K562 (cell line): ENCODE measurements at places on chromosomes 7 and 10. TPM values are rescaled to one million over a fixed set of nuclear protein-coding genes. Genes with fewer than 3 reads are reported as not detected.

- no peak for DNase-seq
Measured at GRCh38 chr7:37645282-37646050, 38.1 kb upstream of the GPR141 start.

DNA sequence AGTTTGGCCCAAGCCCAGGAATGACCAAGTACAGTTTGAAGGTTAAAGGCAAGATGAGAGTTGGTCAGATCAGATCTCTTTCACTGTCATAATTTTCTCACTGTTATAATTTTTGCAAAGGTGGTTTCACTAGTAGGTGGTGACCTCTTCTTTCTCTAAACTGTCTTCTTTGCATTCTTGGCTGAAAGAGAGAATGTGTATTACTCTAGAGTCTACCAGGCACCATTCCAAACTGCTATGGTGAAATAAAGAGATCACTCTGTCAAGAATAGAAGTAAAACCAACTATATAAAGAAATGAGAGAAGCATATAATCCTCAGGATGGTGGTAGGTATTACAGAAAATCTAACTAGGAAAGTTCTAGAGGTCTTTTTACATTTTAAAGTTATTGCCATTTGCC is 72.7 kb downstream of the DYNC1I1 start:
- DNase-seq: no peak

GRCh38 chr7:143374561-143374960 is 6.6 kb upstream of the ZYX start:
- DNase-seq: no peak

DNA sequence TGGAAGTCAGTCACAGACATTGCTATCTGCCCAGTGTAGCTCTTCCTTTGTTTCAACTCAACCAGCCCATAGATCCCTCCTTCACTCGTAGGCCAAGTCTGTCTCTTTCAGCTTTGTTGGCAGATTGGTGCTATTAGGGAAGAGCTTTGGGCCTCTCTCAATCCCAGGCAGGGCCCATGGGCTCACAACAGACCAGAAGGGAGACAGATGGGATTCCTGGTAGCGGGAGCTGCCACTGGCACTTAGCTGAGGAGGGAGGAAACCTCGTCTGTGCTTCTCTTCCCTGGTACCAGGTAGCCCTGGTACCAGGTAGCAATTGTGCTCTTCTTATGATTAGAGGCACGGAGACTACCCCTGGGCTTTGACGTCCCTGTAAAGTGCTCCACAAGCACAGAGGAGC is 592.0 kb downstream of the TYW1 start:
- no peak for DNase-seq

Gene FGL2
- total RNA-seq: 0.11 TPM in 1 of 2 replicates, not detected in the other

DNA sequence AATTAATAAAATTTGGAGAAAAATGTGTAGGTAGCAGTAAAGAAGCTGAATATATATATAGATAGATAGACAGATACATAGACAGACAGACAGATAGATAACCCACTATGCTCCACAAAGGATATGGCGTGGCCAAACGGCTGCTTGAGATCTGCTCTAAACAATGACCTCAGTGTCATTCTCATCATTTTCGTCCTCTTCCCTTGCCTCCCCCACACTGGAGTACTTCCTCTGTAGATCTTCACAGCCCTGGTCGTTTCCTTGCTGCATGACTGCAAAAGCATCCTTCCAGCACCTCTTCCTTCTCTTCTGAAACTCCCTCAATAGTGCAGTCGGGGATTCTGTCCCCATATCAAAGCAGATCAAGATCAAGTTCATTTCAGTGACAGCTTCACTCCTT is 35.6 kb upstream of the ATP6V0A4 start:
- DNase-seq: no peak

Gene ICA1
- total RNA-seq: 17.8 and 18.5 TPM in 2 replicates

Gene HGF
- total RNA-seq: 0.02 and 0.11 TPM in 2 replicates

DNA sequence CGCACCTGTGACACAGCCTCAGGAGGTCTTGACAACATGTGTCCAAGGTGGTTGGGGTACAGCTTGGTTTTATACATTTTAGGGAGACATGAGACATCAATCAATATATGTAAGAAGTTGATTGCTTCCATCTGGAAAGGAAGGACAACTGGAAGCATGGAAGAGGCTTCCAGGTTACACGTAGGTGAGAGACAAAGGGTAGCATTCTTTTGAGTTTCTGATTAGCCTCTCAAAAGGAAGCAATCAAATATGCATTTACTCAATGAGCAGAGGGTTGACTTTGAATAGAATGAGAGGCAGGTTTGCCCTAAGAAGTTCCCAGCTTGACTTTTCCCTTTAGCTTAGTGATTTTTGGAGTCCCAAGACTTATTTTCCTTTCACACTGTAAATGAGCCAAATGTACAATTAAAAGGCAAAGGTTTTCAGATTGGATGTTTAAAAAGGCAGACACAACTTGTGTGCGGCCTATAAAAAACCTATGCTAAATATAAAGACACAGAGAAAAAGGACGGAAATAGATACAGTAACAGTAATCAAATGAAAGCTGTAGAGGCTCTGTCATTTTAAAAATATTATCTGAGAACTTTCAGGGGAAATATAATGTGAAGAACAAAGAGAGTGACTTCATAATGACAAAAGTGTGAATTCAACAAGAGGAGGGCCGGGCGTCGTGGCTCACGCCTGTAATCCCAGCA is 65.7 kb upstream of the LANCL2 start:
- no peak for DNase-seq

Gene HMX3
- 43.2 and 43.5 TPM in 2 replicates for total RNA-seq

GRCh38 chr7:32871624-32872371 is 19.8 kb downstream of the KBTBD2 start:
- DNase-seq: no peak

Gene TMEM178B
- 0.02 TPM in 1 of 2 replicates, not detected in the other for total RNA-seq

Gene PCLO
- not detected in 2 replicates for total RNA-seq

Gene CCDC7
- 3.0 and 3.3 TPM in 2 replicates for total RNA-seq

Gene ATG9B
- total RNA-seq: 2.2 and 4.7 TPM in 2 replicates

DNA sequence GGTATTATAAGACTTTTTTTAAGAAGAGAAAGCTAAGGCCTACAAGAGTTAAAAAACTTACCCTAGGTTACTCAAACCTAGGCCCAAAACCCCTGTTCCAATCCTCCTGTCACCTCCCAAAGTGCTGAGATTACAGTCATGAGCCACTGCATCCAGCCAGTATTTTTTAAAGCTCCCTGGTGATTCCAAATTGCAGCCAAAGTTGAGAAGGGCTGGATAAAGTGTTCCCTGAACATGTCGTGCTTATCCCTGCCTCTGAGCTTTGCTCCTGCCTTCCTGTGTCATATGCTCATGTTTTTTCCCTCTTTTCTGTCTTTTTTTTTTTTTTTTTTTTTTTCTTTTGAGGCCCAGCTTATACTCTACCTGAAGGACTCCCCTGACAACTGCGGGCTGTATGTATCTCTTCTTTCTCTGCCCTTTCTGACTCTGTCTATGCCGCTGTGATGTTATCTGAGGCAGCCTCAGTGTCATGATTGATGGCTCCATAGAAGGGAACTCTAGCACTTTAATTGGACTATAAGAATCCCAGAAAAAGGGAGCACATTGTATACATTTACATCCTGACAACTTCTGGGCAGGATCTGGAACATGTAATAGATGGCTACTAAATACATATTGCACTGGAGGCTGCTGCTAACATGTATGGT is 8.0 kb downstream of the AKR1B10 start:
- no peak for DNase-seq

GRCh38 chr10:71761541-71762113 is 11.7 kb downstream of the VSIR start:
- peak; percentile 38 for DNase-seq

Gene NKX2-3
- total RNA-seq: not detected in 2 replicates

Gene NKX1-2
- 0.04 TPM in 1 of 2 replicates, not detected in the other for total RNA-seq

GRCh38 chr10:92857904-92858514 is 9.7 kb downstream of the EXOC6 start:
- DNase-seq: peak; percentile 16

DNA sequence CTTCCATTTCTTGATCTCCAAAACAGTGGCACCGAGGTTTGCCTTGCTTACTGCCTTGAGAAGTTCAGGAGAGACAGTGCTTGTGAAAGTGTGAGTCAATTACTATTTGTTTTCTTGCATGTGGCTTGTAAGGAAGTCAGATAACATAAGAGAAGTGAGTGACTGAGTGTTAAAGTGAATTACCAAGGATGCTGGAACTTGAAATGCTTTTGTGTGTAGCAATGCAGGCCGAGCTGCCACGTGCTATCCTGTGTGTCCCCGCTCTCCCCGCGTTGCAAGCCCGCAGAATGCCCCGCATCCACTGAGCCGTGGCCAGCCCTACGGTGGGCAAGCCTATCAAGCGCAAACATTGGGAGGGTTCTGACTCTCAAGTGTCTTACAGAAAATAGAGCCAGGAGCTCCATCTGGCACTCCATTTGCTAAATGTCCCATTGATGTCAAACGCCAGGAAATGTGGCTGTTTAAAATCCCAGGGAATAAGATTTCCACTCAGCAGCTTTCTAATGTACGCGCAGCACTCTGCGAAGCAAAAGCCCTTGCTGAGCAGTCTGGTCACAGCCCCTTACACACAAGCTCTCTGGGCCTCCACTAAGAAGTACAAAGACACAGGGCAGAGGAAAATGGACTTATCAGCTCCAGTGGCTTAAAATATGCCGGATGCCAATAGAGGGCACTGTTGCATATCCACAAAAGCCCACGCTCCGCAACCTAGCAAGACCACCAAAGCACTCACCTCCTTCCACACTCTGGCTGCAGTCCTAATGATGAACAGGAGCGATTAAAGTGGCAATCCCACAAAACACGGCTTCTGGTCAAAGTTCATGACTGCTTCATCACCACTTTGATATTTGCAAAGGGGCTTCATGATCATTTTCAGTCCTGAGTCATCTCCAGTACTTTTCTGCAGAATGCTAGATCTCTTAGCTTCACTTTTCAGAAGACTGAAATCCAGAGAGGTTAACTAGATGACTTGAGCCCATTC is 158.0 kb upstream of the ITGB1 start:
- peak; percentile 34 for DNase-seq

DNA sequence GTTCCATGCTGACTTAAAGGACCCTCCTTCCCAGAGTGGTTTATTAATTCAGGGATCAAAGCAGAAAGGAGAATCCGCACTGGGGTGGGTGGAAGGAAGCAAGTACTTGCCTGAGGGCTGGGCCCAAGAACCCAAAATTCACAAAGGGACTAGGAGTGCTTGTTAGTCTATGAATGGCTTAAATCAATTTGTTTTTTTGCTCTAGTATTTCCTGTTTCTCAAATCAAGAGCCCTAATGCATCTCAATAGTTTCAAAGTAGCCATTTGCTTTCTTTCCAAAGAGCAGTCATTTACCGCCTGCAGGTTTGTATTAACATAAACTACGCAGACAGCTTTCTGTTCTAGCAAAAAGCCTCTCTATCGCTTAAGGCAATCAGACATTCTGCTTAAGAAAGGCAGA is 44.2 kb upstream of the SLC35G1 start:
- no peak for DNase-seq

DNA sequence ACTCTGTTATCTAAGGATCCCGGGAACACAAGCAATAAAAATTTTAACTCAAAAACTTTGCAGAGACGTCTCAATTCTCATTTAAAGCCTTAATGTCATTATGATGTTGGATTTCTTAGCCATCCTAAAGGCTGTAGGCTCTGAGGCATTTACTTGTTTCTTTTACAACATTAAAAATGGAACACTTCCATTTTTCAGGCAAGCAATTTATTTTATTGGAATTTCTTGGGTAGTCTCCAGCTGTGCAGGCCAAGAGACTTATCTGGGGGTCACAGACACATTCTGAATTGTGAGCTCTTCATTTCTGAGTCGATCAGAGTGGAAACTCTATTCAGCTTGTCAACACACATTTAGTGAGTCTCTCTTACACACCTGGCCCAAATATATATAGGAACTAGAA is 48.0 kb upstream of the KIF5B start:
- DNase-seq: no peak

GRCh38 chr10:104119996-104120395 is 2.0 kb upstream of the SFR1 start:
- no peak for DNase-seq

Gene SLIT1
- 0.09 TPM in 1 of 2 replicates, not detected in the other for total RNA-seq

DNA sequence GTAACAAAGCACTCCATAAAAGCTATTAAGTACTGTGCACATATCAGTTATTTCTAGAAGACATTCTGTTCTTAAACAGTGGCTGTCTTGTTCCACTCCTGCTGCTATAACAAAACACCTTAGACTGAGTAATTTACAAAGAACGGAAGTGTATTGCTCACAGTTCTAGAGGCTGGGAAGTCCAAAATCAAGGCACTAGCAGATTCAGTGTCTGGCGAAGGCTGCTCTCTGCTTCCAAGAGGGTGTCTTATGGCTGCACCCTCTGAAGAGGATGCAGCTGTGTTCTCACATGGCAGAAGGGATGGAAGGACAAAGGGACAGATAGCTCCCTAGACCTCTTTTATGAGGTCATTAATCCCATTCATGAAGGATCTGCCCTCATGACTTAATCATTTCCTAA is 424.2 kb upstream of the ZMIZ1 start:
- no peak for DNase-seq

Gene C10orf67
- total RNA-seq: not detected in 2 replicates

DNA sequence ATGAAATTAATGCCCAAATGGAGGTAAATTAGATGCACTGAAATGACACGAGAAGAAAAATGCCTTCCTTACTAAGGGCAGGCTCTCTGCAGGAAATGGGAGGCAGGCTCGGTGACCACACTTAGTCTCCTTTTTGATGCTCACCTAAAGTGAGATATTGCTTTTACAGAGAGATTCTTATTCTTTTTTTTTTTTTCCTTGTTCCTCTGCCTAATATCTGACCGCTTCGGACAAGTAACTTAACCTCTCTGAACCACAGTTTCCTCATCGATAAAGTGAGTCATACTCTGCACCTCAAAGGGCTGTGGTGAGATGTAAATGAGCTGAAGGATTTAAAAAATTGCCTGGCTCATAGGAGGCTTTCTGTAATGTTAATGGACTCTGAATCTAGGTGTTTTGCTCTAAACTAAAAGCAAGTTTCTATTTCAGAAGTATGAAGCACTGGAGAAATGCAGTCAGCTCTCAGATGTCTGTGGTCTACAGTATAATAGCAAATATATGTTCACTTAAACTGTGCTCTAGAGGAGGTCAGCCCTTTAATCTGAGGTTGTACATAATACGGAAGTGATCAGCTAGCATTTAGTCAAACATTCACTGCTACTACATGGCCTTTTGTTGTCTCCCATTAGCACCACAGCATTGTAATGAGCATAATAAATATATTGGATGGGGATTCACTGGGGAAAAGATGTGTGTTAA is 23.2 kb downstream of the NKX2-3 start:
- no peak for DNase-seq

DNA sequence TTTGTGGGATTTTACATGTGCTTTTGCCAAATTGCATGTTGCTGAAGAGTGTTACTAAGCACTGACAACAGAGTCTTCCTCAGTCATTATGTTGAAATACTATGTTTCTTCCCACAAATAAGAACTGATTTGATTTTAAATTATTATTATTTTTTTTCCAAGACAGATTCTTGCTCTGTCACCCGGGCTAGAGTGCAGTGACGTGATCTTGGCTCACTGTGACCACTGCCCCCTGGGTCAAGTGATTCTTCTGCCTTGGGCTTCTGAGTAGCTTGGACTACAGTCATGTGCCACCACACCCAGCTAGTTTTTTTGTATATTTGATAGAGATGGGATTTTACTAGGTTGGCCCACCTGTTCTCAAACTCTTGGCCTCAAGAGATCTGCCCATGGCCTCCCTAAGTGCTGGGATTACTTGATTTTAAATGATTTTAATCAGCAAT is 42.3 kb downstream of the MINPP1 start:
- no peak for DNase-seq

Gene POMZP3
- 13.4 and 15.8 TPM in 2 replicates for total RNA-seq

Gene ZNF777
- 29.3 and 32.6 TPM in 2 replicates for total RNA-seq

Gene NCOA4
- 136 TPM in 2 replicates for total RNA-seq

Gene NCF1
- total RNA-seq: 0.29 TPM in 1 of 2 replicates, not detected in the other

Gene CALHM3
- not detected in 2 replicates for total RNA-seq

GRCh38 chr7:149573519-149573918 is 75.9 kb upstream of the ZNF746 start:
- DNase-seq: no peak
